ENCODE measurements at places on chromosomes 1 and 21.
A peak's percentile ranks its signal among the peaks of the same experiment; 100 is the strongest.

DNA sequence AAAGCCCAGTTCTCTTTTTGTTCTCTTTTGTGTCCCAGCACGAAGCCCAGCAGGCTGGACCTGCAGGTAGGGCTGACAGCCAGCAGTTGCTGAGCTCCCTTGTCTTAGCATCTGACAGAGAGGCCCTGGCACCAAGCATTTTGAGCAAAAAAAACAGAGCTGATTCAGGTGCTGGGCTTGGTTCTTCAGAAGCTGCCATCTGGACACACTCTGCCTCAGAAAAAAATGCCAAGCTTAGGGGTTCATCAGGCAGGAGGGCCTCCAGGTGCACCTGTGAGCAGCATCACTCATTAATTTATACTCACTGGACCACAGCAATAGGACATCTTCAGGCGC, 167.1 kb upstream of the PLD5 start:
- no peak for DNase-seq

DNA sequence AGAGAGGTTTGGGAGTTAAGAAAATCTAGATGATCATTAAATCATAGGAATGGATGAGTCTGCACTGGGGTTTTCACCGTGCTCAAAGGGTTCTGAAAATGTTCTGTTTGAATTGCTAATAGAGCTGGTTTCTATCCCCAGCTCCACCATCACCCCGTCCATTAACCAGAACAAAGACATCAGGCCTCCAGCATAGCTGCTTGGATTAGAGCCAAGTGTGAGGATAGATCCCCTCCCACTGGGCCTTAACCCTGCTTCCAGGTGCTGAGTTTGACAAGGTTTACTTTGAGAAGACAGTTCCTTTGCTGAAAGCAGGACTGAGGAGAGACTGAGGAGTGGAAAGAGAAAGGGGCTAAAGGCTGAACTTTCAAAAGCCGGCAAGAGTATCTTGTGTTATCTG, 48.3 kb downstream of the MPZL1 start:
- no peak for DNase-seq

GRCh38 chr1:24347159-24347934, 28.2 kb downstream of the GRHL3 start:
- DNase-seq = no peak

DNA sequence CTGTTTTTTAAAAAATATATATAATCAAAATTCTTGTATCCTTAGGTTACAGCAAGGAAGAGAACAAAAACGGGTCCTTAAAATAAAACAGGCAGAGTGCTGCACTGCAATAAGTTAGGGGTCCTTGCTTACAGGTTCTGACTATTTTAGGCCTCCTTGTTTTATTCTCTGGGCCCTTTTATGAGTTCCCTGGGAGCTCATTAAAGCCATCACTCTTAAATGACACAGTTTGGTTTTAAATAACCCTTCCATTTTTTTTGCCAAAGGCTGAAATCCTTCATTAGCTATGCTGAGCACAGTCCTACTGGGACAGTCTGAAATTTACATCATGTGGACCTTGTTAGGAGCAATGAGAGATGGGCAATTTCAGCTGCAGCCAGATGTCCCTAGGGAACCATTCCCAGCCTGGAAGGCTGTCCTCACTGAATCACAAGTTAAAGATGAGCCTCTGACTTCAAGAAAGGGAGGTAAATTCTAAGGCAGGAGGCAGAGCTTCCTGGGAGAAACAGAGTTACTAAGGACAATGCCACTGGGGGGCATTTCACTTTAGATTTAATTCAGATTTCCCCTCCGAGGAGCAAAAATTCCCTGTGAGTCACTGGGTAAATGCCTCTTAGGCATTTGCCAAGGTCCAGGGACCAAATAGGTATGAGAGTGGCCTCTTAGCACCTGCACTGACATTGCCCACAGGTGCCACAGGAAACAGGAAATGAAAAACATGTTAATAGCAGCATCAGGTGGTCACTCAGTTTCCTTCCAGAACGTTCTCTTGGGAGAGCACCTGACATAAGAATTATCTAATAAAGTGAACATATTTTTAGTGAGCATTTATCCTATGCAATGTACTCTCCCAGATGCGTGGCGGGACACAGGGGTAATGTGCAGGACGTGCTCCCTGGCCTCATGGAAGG, 3.8 kb upstream of the MUL1 start:
- DNase-seq = no peak

- DNase-seq = no peak
Measured at GRCh38 chr1:9269721-9270120, 23.0 kb upstream of the SPSB1 start.

DNA sequence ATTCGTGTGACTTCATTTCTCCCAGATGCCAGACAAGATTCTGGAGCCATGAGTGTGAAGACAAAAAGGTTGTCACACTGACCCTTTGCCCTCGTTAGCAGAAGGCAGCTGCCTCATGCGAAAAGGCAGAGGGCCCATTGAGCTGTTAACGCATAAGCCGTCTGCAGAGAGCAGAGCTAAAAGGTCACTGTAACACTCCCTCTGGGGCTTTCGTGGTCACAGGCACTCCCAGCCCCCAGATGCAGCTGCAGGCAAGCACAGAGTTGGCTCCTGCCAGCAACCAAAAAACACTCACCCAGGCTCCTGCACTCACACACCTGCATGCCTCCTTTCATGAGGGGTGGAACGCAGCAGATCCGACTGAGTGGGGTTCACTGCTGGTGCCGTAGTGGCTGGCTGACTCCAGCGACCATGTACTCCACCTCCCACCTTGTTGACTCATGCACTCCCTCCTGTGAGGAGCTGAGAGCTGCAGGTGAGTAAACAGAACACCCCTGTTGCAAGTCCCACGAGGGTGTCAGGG, 287.5 kb downstream of the SMYD3 start:
- DNase-seq = no peak

DNA sequence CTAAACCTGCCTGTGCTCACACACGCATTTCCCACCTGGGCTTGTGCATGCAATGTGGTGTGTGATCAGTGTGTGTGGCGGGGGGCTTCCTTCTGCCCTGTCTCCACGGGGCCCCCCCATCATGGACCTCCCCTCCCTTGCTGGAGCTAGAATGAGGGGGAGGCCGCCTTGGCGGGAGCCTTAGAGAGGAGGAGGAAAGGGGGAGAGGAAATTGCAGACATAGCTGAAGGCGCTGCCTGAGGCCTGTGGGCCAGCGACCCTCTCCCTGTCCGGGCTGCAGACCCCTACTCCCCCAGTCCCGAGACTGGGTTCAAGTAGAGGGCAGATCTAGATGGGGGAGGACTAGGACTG, 883 bp upstream of the EVA1B start:
- no peak for DNase-seq

DNA sequence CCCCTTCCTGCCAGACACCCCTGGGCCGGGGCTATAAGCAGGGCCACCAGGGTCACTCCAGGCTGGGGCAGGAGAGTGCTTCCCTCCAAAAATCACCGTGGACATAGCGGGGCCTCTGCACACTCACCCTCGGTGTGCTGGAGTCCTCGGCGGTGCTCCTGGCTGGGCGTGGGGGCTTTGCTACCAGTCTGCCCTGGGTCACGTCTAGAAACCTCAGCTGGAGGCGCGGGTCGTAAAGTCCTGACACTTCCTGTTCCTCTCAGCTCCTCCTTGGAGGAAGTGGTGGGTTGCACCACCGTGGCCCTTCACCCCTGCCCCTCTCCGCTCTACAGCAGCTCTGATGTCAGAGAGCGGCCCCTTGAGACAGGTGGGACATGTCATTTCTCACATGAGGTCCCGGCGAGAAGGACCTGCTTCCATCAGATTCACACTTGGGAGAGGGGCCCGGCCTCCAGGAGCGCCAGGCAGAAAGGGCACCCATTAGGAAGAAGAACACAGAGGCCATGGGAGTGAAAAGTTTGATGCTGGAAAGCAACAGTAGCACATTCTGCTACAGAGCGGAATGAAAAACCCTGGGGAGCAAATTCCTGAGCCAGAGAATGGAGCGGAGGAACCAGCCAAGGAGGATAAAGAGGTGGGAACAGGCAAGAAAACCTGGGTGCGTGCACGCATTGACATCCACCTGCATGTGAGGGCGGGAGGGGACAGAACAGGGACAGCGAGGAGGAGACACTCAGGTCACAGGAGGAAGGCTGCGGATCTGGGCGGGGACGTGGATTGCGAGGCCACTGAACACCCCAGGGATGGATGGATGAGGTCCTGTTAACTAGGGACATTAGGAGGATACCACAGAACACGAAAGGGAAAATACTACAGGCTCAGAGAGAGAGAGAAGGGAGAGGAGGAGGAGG, at the start of gene ITGB2:
Gene ITGB2 (minus strand): TSS at position 206 of the 911 bp plus-strand sequence. CDS start 10,117 bp downstream, outside the sequence.
- peak; percentile 79 for DNase-seq
